ENCODE measurements at places on chromosomes 7 and 10.

DNA sequence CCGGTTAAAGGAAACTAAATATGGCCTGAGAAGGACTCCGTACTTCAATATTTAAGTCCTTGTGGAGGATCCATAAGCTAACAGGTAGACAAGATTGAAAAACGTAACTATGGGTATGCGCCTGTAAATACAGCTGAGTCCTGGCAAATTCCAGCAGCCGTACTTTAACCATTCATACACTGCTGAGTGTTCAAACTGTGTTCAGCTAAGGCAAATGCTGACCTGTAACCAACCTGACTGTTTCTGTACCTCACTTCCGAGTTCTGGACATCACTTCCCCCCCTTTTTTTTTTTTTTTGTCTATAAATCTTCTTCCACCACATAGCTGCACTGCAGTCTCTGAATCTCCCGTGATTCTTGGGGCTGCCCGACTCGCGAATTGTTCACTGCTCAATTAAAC is 69.1 kb downstream of the SRPK2 start:
- no peak for DNase-seq

- no peak for DNase-seq
These were observed 90.2 kb upstream of the SMNDC1 start for GRCh38 chr10:110394898-110395297.

DNA sequence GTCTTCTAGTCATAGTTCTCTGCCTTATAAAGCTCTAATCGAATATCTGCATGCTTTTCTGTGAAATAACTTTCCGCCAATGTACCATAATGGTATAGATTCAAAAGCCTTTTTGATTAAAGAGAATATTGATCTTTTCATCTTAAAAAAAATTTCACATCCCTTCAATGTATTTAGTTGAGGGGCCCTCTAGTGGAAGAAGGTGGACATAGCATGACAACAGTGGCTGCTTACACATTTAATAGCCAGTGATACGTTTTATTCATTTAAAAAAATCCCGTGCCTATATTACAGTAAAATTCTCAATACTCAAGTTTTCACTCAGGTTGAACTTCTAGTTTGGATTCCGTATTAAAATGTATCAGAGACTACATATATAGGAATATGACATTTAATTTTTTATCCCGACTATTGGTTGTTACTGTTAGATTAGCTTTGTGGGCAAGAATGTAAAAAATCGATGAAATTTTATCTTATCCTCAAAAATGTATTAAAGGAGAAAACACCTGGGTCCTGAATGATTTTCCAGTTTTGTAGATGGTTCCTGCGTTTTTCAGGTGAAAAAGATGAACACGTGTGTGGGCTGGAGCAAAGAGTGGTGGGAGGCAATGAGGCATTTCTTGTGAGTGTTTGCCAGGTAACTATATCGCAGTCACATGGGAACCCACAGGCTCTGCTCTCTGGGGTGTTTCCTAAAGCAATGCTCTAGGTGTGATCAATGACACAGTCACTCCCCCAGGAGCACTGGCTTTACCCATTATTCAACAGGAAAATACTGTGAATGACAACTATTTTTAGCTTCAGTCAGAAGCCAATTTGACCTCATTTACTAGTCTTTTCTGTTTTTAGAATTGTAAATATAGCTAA is 24.1 kb upstream of the PNLIP start:
- no peak for DNase-seq

- no peak for DNase-seq
These were observed 84.7 kb upstream of the PTER start for GRCh38 chr10:16352146-16352545.

GRCh38 chr10:102962951-102963755 is 45.1 kb downstream of the CNNM2 start:
- no peak for DNase-seq

GRCh38 chr7:50837965-50838364 is 55.3 kb upstream of the GRB10 start:
- DNase-seq = no peak

DNA sequence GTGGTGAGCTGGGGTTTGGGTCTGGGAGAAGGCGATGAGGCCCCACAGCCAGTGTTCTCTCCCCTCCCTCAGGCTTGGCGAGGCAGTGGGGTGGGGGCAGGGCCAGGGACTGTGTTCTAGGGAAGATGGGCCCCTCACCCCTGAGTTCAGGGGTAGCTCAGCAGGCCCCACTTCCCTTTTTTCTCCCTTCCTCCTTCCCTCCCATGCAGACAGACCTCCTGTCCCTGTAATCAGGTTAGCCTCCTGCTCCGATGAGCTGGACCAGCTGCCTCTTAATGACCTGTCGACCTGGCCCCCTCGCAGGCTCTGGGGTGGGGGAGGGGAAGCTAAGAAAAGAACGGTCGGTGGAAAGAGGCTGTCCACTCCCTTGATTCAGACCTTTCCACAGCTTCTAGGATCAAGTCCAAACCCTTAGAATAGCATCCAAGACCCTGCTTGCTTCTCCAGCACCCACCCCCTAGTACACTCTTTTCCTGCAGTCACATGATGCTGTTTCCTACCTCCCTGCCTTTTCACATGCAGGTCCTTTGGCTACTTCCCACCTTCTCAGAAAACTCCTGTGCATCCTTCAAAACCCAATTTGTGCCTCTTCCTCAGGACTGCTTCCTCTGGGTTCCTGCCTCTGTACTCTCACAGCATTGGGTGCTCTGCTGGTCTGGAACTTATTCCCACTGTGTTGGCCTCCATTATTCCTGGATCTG is 64.1 kb downstream of the ZMIZ1 start:
- no peak for DNase-seq

DNA sequence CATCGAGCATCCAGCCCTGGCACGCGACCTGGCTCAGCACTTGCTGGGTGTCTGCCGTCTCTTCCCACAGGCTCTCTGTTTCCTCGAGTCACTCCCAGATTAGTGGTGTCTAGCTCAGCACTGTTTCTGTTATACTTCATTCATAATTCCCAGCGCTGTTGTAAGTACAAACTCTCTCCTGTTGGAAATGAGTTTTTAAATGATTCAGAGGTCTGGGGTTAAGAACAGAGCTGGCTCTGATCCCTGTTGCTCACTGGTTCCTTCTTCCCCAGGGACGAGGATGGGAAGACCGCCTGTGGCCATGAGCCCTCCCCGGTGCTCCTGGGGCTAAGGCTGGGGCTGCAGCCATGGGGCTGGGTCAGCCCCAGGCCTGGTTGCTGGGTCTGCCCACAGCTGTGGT is 17.3 kb upstream of the C10orf95 start:
- DNase-seq = no peak

DNA sequence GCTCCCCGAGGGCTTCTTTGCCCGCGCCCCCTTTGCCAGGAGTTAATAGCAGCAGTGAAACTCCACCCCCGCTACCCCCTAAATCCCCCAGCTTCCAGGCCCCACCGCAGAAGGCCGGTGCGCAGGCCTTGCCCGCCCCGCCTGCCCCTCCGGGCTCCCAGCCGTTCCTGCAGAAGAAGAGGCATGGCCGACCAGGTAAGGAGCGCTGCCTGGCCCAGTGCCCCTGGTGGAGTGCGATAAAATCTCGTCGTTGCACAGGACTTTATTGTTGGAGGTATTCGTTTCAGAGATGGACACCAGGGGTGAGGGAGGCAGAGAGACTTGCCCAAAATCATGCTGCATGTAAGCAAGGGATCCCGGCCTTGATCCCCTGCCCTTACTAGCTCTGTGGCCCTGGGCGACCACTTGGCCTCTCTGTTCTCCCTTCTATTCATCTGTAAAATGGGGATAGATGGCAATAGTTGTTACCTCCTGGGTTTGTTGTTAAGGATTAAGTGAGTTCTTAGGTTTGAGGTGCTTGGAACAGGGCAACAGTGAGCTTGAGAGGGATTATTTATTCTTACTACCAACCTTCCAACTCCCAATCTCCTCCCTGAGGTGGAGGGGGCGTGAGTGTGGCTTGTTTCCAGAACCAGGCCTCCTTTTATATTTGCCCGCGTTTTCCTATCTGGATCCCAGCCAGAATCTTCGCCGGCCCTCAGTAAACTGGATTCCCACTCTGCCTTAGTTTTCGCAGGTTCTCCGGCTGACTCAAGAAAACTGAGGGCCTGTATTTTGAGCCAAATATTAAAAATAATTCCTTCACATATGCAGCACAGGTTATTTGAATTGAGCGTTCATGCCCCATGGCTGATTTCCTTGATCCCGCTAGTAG is 78.3 kb downstream of the WIPF3 start:
- no peak for DNase-seq

GRCh38 chr10:79409038-79409725 is 36.2 kb downstream of the ZCCHC24 start:
- no peak for DNase-seq

- DNase-seq = no peak
These were observed 44.6 kb downstream of the FGFR2 start for GRCh38 chr10:121553511-121554264.

DNA sequence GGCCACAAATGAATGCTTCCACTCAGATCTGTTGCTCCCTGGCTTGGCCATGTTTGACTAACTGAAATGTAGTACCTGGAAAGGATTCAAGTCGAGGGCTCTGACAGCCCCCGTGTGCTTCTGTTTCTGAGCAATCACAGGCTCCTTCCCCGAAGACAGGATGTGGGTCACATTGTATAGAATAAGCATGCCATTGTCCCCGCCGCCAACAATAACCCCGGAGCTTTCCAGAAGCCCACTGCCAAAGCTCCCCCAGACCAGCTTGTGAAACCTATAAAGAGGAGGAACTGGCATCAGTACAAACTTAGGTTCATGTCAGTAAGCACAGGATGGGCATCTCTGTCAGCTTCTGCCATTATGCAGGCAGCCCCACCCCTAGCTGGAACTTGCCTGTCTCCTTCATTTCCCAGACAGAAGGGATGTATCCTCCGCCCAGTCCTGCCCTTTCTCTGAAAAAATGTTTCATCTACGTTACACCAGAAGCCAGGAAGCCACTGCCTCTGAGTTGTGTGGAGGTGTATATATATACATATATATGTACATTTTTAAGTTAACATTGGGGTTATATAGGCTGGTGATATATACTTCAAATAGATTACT is 10.3 kb downstream of the SEC31B start:
- no peak for DNase-seq

DNA sequence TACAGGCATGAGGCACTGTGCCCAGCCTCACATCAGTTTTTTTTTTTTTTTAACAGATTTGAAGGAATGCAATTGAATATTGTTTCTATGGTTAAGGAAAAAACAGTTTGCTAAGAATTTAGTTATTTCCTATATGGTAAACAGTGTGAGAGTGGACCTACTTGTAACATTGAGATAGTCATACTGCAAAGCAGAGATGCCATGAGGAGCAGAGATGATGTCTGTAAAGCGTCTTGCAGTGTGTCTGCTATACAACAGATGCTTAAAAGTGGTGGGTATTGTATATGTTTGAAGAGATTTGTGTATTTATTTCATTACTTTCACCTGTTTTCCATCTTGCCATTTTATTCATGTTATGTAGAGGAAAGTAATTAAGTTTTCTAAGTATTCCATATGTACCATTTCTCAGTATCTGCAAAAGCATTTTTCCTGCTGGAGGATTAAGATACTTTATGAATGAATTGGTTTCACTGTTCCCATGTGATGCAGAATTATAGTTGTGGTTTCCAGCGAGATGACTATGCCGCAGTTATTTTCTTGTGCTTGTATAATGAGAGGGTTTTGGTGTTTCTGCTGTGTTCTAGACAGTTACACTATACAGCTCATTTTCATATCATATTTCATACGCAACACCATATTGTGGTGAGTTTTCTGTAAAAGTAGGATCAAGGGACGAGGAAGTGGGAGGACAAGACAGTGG is 26.6 kb downstream of the TET1 start:
- no peak for DNase-seq

- no peak for DNase-seq
These were observed 15.9 kb upstream of the CFAP46 start for GRCh38 chr10:132957981-132958882.

- DNase-seq = no peak
These were observed 280.9 kb upstream of the FZD8 start for GRCh38 chr10:35922876-35923600.

DNA sequence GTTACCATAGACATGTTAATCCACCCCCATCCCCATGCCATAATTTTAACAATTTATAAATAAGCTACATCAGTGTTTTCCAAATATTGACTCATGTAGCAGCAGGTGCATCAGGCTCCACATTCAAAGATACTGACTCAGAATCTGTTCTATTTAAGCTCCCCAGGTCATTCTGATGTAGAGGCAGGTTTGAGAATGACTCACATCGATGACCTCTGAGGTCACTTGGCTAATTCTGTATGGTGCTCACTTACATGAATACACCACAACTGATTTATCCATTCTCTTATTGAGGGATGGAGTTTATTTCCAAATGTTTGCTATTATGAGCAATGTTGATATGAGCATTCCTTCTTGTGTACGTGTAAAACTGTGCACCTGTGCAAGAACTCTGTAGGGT is 1159.0 kb downstream of the TYW1 start:
- DNase-seq = no peak

DNA sequence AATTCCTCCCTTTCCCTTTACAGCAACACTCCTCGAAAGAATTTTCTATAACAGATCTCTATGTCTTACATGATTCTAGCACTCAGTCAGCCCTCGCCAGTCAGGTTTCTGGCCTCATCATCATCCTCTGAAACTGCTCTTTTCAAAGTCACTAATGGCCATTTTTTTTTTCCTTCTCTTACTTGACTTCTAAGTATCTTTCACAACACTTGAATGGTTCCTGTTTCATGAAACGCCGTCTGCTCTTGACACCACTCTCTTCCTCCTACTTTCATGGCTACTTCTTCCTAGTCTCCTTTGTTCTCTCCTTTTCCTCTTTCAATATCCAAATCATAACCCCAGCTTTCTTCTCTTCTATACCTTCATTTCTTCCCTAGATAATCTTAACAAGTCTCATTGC is 100.5 kb upstream of the NRP1 start:
- DNase-seq = no peak

DNA sequence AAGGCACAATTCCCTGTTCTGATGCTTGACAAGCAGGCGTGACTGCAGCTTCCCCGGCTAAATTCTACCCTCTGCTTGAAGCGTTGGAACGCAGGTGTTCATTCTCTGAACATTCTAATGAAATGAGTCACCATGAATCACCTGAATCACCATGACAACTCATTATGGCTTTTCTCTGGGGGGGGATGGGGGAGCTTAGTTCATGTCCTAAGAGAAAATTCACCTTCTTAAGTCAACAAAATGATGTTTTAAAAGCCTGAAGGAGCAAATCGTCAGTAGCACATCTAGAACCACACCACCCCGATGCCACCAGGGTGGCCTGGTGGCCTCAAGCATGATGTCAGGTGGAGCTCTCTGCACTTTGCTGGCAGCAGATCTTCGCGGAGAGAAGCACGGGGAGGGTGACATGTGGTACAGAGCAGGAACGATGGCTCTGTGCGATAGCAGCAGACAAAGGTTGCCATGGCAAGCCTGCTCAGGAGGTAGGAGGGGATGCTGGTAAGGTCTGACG is 33.7 kb downstream of the DDC start:
- DNase-seq = no peak

DNA sequence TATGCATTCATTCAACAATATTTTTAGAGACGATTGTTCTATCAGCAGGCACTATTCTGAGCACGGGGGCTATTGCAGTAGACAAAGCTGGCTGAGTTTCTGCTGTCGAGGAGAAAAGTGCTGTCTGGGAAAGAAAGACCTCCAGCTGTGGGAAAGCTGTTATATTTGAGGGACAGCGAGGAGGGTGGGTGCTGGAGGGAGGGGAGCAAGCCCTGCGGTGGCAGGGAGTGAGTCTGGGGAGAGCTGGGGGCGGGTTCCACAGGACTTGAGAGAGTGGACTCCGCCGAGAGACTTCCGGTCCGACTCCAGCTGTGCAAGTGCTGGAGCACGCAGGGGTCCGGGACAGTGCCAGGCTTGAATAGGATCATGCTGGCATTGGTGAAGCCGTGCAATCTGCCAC is 602.1 kb upstream of the FOXK1 start:
- DNase-seq = no peak

- no peak for DNase-seq
These were observed 14.4 kb downstream of the HERPUD2 start for GRCh38 chr7:35680403-35681013.
